ENCODE measurements at places on chromosomes 5 and 9. TPM values are rescaled to one million over a fixed set of nuclear protein-coding genes. Genes with fewer than 3 reads are reported as not detected.

Gene IL7R
- 1.5 TPM for polyA plus RNA-seq

Gene C8G
- polyA plus RNA-seq, result 1.2 TPM

DNA sequence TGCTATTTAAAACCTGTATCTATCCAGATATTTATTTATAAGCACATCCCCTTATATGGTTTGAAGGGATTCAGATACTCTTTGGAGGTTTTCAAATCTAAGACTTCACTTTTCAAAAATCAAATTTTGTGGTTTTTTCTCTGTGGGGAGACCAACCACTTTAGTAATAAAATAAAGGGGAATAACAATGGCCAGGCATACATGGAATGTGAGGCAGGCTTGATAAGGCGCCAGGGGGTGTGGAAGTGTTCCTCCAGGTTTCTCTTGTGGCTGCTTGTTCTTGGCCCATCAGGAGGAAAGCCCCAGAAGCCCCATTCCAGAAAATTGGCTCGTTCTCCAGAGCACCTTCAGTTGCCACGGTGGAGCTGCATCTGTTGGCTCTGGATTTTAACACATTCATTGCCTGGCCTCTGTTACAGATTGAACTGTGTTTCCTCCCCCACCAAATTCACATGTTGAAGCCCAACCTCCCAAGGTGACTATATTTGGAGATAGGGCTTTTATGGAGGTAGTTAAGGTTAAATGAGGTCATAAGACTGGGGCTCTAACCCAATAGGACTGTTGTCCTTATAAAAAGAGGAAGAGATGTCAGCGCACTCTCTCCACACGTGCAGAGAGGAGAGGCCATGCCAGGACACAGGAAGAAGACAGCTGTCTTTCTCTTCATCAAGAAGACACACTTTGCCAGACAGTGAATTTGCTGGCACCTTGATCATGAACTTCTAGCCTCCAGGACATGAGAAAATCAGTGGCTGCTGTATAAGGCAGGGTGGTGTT lies 195.9 kb downstream of the TMEM38B start:
- DNase-seq, result no peak

GRCh38 chr9:79939819-79940218 lies 368.1 kb downstream of the TLE4 start:
- DNase-seq, result no peak

DNA sequence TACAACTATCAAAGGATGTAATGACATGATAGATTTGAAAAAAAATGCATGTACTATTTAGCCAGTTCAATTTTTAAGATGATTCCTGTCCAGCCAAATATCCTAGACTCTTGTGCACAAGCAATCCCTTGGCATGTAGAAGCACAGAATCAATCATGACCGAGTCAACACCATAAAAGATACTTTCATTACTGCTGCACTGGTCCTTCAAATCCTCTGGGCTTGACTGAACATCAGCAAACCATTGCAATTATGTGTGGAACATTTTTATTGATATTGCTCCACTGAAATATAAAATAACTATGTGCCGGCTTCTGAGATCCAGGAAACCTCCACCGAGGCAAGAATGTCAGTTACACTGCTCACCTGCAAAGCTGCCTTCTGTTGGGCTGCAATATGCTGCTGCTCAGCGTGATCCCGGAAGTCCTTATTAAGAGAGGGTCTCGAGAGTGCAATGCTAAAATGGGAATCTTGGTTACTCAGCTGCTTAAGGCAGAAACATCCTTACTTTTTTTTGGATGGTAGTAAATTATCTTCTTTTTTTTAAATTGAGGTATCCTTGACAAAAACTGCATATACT lies 28.7 kb downstream of the INIP start:
- DNase-seq, result no peak

GRCh38 chr5:146680846-146681584 lies 165.0 kb upstream of the GPR151 start:
- no peak for DNase-seq

DNA sequence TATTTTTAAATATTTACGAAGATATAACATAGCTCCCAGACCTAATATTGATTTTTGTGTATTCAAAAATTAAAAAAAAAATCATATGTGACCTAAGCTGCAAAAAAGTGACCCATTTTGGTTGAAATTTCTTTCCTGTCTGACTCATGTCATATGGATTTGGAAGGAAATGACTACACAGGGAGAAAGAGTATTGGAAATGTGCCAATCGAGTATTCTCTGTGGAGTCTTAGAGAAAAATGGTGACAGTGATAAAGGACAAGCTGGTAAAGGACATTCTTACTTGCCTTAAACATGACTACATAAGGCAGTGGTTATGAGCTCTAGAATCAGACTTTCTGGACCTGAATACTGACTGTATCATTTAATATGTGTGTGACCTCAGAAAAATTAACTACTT lies 262.9 kb upstream of the PTPRD start:
- no peak for DNase-seq

DNA sequence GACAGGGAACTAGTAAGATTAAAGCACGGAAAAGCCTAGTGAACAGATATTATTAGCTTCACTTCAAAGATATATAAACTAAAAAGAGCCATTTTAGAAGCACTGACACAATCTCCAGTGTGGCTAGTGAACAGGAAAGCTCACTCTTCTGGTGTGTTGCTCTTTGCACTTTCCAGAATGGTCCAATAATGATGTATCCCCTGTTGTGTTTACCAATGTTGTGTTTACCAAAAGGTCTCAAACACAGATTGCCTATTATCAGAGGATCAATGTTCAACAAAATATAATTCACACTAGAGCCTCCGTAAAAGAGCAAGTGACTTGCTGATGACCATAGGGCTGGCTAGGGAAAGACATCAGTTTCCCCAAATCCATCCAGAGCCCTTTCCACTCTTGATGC lies 11.6 kb downstream of the KLHL3 start:
- DNase-seq, result no peak

GRCh38 chr9:105076729-105077128 lies 148.8 kb upstream of the ABCA1 start:
- no peak for DNase-seq

- DNase-seq, result no peak
These were observed 3.8 kb upstream of the NPDC1 start for GRCh38 chr9:137049544-137050449.
